ENCODE measurements at places on chromosomes 2 and 18.

DNA sequence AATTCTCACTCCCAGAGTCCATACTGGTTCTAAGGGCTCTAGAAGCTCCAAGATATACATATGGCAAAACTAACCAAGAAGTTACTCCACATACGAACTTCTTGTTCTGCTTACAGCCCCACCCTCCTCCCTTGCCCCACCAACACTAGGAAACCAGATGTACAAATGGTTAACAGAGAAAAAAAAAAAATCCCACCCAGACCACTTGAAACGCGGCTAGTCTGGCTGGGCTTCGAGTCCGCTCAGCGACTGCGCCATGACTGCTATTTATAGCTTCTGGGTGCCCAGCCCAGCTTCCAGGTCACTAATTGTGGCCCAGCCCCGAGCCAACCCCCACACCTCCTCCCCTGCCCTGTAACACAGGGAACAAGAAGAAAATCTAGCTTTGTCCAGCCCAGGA, 47.0 kb upstream of the IHH start:
- DNase-seq = no peak

DNA sequence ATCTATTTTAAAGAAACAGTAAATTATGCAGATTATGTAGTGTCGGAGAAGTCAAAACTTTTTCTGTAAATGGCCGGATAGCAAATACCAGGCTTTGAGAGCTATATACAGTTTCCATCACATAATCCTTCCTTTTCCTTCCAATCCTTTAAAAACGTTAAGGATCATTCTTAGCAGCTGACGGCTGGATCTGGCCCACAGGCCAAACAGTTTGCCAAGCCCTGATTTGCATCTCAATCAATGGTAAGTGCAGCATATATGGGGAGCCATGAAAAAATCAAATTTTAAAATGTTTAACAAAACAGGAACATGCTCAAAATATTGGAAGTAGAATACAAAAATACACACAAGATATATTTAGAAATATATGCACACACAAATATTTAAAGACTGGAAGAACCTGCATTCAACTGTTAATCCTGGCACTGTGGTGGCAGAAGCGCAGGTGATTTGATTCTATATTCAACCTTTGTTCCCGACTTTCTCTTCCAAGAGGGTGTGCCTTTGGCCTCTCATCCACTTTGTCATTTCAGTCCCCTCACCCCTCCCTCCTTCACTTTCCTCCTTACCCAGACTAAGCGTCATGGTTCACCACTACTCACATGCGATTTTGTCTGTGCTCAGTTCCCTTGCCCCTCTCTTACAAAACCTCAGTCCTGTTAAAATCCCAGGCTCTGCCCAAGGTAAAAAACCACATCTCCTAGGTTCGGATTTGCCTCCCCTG, 27.3 kb downstream of the NDUFA10 start:
- no peak for DNase-seq

- no peak for DNase-seq
Observed at GRCh38 chr18:59311631-59312030, 6.8 kb downstream of the CPLX4 start.

DNA sequence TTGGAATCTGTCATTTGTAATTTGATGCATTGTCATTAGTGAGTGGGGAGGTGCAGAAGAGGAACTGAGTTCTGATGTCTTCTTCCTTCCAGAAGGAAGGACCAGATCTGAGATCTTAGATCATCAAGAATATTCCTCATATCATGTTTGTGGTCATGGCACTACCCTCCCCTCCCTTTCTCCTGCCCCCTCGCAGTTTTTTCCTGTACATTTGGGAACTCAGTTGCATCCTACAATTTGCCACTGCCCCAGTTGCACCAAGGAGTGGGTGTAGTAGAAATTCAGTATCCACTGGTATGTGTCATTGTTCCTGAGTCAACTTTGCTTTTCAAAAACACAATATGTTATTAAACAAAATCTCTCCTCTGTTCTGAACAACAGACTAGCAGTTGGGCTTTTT, 26.6 kb upstream of the ACVR1 start:
- DNase-seq = no peak

DNA sequence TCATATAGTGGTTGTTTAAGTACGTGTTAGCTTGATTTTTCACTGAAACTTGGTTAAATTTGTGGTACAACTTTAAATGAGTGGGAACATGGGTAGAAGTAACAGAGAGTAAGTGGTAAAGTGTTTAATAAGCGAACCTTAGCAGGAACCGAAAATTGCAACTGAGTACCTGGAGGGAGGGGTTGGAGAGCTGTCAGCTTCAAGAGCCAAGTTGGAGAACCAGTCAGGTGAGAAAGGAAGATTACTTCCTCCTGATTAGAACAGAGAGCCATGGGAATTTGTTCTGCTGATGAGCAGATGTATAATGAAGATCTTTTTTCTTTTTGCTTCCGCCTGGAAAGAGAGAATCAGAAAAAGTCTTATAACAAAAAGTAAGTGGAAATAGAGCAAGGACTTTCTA, 158.4 kb upstream of the CDH7 start:
- no peak for DNase-seq

DNA sequence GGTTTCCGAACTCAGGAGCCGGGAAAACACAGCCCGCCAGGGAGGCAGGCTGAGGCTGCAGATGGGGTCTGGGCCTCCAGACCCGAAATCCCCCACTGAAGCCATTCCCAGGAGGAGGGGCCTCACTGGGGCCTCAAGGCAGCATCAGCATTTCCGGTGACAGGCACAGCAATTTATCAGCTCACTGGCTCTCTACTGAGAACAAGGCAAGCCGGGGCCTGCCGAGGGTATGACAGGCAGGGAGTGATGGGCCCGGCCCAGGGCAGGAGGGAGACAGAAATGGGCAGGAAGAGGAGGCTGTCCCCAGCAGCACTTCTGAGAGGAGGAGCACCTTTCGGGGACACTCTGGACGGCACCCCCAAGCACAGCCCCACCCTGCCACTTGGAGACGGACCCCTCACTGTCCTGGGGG, 12.5 kb downstream of the SDC1 start:
- DNase-seq = no peak

- DNase-seq = no peak
Observed at GRCh38 chr2:224405841-224406370, 4.0 kb upstream of the FAM124B start.

- DNase-seq = no peak
Observed at GRCh38 chr18:48161911-48162698, 231.6 kb upstream of the SMAD2 start.

- peak; percentile 8 for DNase-seq
Observed at GRCh38 chr2:109440499-109441156, 173.1 kb downstream of the SEPTIN10 start.

- no peak for DNase-seq
Observed at GRCh38 chr2:57528499-57528898, 518.1 kb upstream of the VRK2 start.

- no peak for DNase-seq
Observed at GRCh38 chr18:44954257-44954656, 273.6 kb downstream of the SETBP1 start.

- no peak for DNase-seq
Observed at GRCh38 chr2:171124541-171124940, 36.2 kb downstream of the TLK1 start.

All from femur (tissue), 1 donor.